HFFc6 (cell line): ENCODE measurements at places on chromosomes 6 and 20. TPM values are rescaled to one million over a fixed set of nuclear protein-coding genes. Genes with fewer than 3 reads are reported as not detected.

GSTA3 gene
- not detected in 3 replicates for total RNA-seq

ARFGAP1 gene
- 102 to 130 TPM (median 108 TPM) in 3 replicates for total RNA-seq

COL11A2 gene
- total RNA-seq: 0.36 to 0.50 TPM (median 0.38 TPM) in 3 replicates

CD93 gene
- total RNA-seq: not detected in 3 replicates

ARFGEF3 gene
- 0.05 to 0.18 TPM (median 0.07 TPM) in 3 replicates for total RNA-seq

OGFRL1 gene
- 22.6 to 33.2 TPM (median 25.5 TPM) in 3 replicates for total RNA-seq

CUTA gene
- 535 and 539 TPM in 2 replicates for total RNA-seq

NKX2-2 gene
- total RNA-seq: 0.40 TPM in 1 of 2 replicates, not detected in the other

- no peaks in the 10 kb centered on the region for H3K27me3 ChIP-seq
- H3K27ac ChIP-seq: no peak overlapping the region
- H3K4me3 ChIP-seq: no peak overlapping the region
- DNase-seq: no peak
- peaks cover 17% of the 10 kb centered on the region; the same call in 1 of the 2 replicates for H3K4me1 ChIP-seq
These were observed 733.0 kb downstream of the GRIK2 start for GRCh38 chr6:102126488-102126887.

GRCh38 chr20:378961-379336 lies 1.6 kb upstream of the TRIB3 start:
- DNase-seq: no peak
- H3K4me1 ChIP-seq: peaks cover 18% of the 10 kb centered on the region
- H3K27ac ChIP-seq: no peak overlapping the region
- peaks cover 2% of the 10 kb centered on the region for H3K27me3 ChIP-seq
- no peaks in the 10 kb centered on the region for H3K36me3 ChIP-seq

- no peak for DNase-seq
- no peaks in the 10 kb centered on the region for H3K36me3 ChIP-seq
- H3K27ac ChIP-seq: no peak overlapping the region
- no peaks in the 10 kb centered on the region for H3K27me3 ChIP-seq
- H3K4me1 ChIP-seq: peaks cover 36% of the 10 kb centered on the region
These were observed 27.0 kb upstream of the MARCKS start for GRCh38 chr6:113830140-113830539.

GRCh38 chr6:132648356-132648755 lies 10.6 kb downstream of the TAAR1 start:
- peaks cover 2% of the 10 kb centered on the region; the same call in 1 of the 2 replicates for H3K27me3 ChIP-seq
- no peaks in the 10 kb centered on the region for H3K4me1 ChIP-seq
- no peak overlapping the region for H3K27ac ChIP-seq
- DNase-seq: peak; percentile 25
- H3K36me3 ChIP-seq: no peaks in the 10 kb centered on the region

DNA sequence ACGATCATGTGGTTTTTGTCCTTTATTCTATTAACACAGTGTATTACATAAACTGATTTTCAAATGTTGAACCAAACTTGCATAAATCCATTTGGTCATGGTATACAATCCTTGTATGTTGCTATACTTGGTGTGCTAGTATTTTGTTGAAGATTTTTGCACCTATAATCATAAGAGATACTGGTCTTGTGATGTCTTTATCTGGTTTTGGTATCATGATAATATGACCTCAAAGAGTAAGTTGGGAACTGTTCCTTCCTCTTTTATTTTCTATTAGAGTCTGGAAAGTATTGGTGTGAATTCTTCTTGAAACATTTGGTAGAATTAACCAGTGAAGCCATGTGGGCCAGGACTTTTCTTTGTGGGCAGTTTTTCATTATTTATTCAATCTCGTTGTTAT lies 65.3 kb downstream of the TRPC4AP start:
- peaks cover 26% of the 10 kb centered on the region for H3K36me3 ChIP-seq
- no peak for DNase-seq
- peaks cover 2% of the 10 kb centered on the region; the same call in 1 of the 2 replicates for H3K27me3 ChIP-seq
- peak overlapping the region; percentile 3; the same call in 1 of the 2 replicates for H3K27ac ChIP-seq
- no peak overlapping the region for H3K4me3 ChIP-seq

GRCh38 chr6:15356179-15356578 lies 110.3 kb downstream of the JARID2 start:
- H3K27ac ChIP-seq: no peak overlapping the region
- DNase-seq: no peak
- peaks cover 48% of the 10 kb centered on the region for H3K4me1 ChIP-seq
- H3K36me3 ChIP-seq: no peaks in the 10 kb centered on the region; the same call in 1 of the 2 replicates
- H3K27me3 ChIP-seq: no peaks in the 10 kb centered on the region; the same call in 1 of the 2 replicates
- no peak overlapping the region for H3K4me3 ChIP-seq

DNA sequence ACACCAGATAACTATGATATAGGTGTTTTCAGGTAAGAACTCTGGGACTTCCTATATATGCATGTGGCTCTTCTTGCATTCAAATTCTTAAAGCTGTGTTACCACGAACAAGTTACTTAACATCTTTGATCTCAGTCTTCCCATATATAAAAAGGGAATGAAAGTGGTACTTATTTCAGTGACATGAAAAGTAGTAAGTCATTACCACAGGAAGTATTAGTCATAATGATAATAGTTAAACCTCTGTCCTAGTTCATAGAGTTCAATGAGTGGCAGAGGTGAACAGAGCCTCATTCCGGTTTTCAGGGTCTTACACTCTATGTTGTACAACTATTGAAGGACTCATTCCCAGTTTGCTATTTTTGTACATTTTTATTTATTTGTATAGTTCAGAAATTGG lies 237.0 kb downstream of the NKAIN2 start:
- DNase-seq: no peak
- H3K27ac ChIP-seq: no peak overlapping the region
- H3K27me3 ChIP-seq: no peaks in the 10 kb centered on the region; the same call in 1 of the 2 replicates
- H3K4me3 ChIP-seq: no peak overlapping the region
- no peaks in the 10 kb centered on the region for H3K4me1 ChIP-seq
- H3K36me3 ChIP-seq: no peaks in the 10 kb centered on the region

DNA sequence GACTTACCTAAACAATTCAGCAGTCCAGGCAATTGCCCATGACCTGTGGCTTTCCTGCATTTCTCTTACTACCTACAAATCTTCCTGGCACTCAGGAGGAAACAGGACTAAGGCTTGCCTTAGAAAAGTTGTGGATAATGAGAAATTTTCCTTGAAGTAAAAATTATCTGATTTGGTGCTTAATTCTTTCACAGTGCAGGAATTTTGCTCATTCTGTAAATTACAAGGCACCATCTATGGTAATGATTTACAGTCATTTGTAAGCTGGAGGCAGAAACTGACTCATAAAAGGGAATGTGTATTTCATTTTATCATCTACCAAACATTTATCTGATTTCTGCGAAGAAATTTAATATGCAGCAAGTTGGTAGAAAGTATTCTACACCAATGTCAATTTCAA lies 211.5 kb upstream of the FKBP1C start:
- no peak overlapping the region for H3K27ac ChIP-seq
- no peaks in the 10 kb centered on the region for H3K27me3 ChIP-seq
- no peaks in the 10 kb centered on the region for H3K4me1 ChIP-seq
- no peak overlapping the region for H3K4me3 ChIP-seq

DNA sequence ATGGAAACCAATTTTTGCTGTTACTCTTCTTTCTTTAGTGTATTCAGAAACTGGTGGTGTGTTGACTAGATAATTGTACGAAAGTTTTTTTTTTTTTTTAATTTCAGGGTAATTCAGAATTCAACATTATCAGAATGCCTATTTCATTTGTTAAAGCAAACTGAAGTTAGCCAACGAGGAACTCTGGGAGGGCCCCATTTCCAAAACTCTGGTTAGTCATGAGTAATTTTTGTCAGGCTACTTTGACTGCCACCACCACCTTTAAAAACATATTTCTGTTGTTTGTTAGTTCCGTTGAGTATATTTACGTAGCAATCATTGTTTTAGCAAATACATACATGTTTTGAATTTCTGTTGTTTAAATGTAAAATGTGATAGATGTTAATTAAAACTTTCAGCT lies 763 bp downstream of the ZKSCAN8 start:
- DNase-seq: no peak
- H3K27me3 ChIP-seq: no peaks in the 10 kb centered on the region; the same call in 1 of the 2 replicates
- H3K36me3 ChIP-seq: peaks cover 34% of the 10 kb centered on the region
- peak overlapping the region; percentile 93 for H3K27ac ChIP-seq

DNA sequence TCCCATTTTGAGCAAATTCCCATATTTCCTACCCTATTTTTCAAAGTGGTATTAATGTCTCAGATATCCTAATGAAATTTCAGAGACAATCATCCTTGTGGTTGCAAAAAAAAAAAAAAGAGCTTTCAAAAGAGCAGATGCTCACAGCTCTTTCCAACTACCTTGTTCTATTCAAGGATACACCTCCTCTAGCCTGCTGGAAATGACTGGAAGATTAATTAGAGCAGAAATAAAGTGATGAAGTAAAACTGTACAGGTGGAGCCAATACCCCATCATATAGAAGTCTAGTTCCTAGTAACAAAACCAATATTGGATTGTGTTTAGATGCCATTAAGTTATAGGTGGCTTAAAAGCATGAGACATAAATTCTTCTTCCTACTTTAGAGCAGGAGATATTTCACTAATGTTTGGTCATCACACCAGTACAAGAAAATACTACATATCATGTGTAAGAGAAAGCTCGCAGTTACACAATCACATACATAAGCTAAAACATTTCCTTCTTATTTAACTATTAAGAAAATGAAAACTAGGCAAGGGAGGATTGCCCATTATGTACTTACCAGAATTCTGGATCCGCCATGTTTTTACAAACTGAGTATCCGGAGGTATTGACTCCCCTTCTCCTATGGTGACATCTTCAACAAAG lies 42.4 kb downstream of the ILRUN start:
- H3K4me1 ChIP-seq: peaks cover 40% of the 10 kb centered on the region
- H3K27me3 ChIP-seq: no peaks in the 10 kb centered on the region; the same call in 1 of the 2 replicates
- no peak overlapping the region for H3K4me3 ChIP-seq
- no peak for DNase-seq
- no peak overlapping the region for H3K27ac ChIP-seq

DNA sequence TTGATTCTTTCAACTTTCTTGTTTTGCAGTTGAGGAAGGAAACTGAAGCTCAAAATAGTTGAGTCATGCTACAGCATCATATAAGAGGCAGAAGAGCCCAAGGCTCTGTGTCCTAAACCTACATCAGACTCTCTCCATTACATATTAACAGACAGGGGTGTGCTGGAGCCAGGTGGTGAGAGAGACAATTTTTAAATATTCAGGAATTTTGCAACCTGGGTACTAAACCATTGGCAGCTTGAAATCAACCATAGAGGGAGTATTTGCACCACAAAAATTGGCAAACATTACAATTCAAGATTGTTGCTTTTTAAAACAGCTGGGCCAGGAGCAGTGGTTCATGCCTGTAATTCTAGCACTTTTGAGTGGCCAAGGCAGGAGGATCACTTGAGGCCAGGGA lies 65.8 kb upstream of the SOX4 start:
- no peak overlapping the region for H3K27ac ChIP-seq
- no peaks in the 10 kb centered on the region for H3K4me1 ChIP-seq
- H3K4me3 ChIP-seq: no peak overlapping the region
- no peak for DNase-seq
- H3K27me3 ChIP-seq: peaks cover 3% of the 10 kb centered on the region; the same call in 1 of the 2 replicates

- no peak overlapping the region for H3K4me3 ChIP-seq
- H3K27ac ChIP-seq: no peak overlapping the region
- no peak for DNase-seq
- peaks cover 10% of the 10 kb centered on the region; the same call in 1 of the 2 replicates for H3K36me3 ChIP-seq
These were observed 76.3 kb downstream of the HFE start for GRCh38 chr6:26163427-26164119.

GRCh38 chr6:170045981-170046667 lies 244.8 kb downstream of the DLL1 start:
- no peak overlapping the region for H3K4me3 ChIP-seq
- DNase-seq: no peak
- H3K27ac ChIP-seq: no peak overlapping the region
- H3K4me1 ChIP-seq: no peaks in the 10 kb centered on the region
